ENCODE measurements at places on chromosomes 3 and 15.

DNA sequence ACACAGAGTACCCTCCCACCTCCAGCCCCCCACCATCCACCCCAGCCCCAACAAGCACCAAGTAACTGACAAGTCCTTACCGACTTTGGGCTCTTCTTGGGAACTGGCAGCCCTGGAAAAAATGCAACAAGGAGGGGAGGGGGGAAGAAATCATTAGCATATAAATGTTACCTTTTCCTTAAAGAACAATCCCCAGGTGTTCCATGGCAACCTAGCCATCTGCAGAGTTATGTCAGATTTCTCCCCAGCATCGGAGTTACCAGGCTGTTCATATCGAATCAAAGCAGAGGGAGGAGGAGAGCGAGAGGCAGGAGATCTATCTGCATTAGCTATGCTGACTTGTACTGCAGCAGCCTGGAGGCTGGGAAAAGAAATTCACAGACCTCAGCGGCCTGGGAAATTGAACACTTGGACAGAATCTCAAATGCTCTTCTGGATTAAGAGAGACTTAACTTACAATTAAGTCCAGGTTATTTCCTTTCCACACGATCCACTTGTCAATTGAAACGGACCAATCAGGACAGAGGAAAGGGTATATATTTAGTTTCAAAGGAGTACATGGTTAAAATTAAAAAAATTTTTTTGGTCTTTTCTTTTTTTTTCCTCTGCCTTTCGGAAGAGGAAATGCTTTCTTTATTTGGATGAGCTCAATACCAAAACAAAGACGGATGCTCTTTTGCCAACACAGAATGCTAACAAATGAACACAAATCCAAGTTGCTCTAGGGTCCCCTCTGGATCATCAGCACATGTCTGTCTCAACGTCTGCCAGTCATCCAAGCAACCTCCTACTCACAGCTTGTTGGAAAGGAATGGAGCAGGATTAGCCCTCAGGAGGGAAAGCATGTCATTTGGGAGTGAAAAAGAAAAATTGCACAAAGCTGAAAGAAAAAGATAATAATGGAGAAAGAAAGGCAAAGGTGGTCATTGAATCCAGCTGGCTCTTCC is 637.1 kb downstream of the MAGI1 start:
- DNase-seq: no peak

DNA sequence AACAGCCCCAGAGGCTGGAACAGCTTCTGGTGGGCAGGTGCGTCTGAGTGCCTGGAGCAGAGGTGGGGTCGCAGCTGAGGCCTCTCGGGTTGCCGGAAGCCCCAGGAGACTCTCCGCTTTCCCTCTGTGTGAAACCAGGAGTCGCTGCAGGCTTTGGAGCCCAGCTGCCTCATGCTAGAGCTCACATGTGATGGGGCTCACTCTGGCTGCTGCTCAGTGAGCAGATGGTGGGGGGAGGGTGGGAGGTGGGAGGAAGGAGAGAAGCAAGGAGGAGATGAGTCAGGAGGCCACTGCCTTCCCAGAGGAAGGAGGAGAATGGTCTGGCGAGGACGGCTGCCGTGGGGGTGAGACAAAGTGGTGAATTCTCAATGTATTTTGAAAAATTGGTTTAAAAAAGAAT is 290.1 kb upstream of the CHRNA7 start:
- DNase-seq: no peak

DNA sequence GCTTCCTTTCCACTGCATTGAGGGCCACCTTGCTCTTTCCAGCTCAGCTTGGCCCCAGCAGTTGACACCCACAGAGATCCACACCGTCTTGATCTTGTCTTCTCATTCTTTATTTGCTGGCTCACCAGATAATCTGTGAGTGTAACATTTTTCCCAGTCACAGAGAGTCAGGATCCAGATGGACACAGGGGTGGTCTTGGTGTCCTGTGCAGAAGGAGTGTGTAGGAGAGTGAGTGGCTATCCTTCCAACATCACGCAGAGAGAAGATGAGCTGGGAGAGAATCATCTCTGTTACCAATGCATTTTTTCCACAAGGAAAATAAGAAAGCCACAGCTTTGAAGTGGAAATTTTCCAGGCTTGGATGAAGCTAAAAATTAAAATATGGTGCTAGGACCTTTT is 100.1 kb downstream of the EPHB1 start:
- DNase-seq: no peak

DNA sequence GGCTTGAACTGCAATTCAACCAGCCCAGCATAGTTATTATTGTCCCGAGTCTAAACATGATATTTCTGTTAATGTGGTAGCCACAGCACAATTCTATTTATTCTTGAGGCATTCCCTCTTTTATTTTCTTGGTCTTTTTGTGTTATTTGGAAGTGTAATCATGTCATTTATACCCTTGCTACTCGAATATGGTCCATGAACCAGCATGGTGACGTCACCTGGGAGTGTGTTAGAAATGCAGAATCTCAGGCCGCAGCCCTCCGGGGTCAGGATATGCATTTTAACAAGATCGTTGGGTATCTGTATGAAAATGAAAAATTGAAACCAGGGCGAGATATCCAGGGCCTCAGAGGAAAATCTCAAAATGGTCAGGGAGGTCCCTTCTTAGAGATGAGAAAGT is 165.0 kb upstream of the CTDSPL start:
- no peak for DNase-seq

GRCh38 chr15:91113030-91113429 is 13.0 kb downstream of the SV2B start:
- no peak for DNase-seq

GRCh38 chr3:106440672-106441071 is 571.9 kb upstream of the CBLB start:
- no peak for DNase-seq

DNA sequence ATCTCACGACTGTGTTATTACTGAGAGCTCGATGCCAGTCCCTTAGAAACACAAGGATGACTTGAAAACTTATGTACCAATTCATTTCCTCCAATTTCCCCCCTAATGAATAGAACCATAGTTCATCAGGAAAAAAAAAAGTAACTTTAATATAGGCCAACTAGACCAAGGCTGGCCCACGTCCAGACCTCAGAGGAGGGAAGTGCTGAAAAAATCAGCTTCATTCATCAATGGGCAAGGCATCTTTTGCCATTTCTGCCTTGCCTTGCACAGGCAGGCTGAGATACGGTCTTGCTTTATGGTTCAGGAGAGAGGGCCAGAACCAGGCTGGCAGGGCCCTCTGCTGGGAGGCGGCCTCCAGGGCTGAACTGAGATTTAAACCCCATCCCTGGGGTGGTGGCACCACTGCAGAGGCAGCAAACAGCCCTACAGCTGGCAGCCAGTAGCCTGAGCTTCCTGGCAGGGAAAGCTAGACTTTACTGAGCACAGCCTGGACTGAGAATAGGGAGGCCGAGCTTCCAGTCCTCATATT is 104.1 kb upstream of the TNFAIP8L3 start:
- no peak for DNase-seq

DNA sequence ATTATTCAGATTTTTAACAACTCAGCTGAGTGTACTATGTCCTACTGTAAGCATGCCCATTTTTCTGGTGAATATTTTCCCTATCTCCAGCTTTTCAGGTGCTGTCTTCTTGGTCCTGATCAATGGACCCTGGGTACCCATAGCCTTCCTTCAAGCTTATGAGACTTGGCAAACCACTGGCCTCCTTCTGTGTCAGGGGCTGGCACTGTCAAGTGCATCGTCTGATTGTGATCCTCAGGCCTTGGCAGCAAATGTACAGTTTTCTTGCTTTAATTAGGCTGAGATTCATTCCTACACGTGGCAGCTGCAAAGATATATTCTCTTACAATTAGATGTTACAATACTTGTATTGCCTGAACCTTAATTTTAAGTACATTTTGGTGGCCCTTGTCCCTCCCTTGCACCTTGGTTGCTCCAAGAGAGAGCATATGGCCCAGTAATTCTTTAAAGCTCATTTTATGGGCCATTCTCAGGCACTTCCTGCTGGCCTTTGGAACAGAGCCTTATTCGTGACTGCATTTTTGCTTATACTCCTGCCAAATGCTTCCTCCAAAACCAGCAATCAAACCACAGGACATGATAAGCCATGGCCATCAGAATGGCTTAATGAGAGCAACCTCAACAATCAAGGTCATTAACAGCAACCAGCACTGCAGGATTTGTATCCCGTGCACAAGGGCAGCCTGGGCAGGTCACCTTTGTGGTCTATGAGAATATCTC is 179.9 kb downstream of the CNTN6 start:
- DNase-seq: no peak

DNA sequence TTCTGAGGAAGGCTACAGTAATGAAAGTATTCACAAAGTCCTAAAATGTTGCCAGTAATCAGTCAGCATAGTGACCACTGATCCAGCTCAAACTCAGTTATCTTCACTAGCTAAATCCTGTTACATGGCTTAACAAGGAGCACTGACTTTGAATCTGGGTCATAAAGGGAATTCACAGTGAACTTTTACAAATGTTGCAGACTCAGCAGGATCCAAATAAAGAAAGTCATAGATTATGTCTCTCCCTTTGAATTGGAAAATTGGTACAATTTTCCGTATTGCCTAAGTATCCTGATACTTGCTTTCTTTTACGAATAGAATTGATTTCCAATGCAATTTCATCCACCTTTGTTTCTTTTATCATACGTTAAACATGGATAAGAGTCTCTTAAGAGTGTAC is 431.5 kb upstream of the CNTN6 start:
- no peak for DNase-seq
